ENCODE measurements at places on chromosomes 1 and 21.
A peak's percentile ranks its signal among the peaks of the same experiment; 100 is the strongest.

DNA sequence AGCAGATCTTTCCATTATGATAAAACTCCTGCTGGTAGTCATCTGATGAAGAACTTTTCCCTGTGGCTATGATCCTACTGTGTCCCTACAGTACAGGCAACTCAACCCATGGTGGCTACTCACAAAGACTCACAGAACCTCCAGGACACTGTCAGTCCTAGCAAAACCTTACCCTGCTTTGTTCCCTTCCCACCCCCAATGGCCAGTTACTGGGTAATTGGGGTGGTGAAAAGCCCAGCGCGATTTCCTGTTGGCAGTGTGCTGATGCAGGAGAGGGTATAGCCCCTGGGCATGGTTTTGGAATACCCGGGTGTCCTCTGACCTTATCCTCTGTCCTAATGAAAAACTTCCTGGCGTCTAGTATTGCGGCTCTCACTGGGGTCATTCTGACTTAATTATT, 533 bp upstream of the RGL1 start:
- DNase-seq = no peak

DNA sequence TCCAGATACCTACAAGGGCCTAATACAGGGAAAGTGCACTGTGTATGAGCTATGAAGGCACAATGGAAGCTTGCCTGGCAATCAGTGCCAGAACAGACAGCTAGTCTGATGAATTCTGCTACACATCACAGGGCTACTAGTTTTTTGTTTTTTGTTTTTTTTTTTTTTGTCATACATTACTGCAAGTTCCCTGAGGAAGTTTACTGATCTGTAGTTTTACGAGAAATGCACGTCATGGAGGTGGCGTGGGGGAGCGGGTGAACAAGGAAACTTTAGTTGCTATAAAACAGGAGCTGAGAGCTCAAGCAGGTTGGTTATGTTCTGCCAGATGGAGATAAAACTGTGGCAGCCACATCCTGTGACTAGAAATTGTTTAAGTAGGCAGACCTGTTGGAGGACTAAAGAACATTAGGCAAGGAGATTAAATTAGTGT, 17.7 kb downstream of the PTPRC start:
- peak; percentile 61 for DNase-seq

DNA sequence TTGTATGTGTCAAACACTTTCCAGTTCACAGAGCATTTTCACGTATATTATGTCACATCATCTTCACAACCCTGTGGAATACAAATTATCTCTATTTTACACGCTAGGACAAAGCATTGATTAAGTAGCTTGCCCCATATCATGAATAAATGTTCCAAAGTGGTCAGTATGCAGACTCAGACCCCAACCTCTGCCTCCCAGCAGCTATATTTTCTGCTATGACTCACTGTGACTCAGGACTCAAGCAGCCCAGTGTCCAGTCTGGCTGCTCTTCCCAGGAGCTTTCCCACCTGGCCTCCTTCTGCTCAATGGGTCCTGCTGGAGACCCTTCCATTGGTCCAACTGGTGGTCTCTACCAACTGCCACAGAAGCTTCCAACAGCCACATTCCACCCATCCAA, 56.0 kb upstream of the RAP1A start:
- no peak for DNase-seq

DNA sequence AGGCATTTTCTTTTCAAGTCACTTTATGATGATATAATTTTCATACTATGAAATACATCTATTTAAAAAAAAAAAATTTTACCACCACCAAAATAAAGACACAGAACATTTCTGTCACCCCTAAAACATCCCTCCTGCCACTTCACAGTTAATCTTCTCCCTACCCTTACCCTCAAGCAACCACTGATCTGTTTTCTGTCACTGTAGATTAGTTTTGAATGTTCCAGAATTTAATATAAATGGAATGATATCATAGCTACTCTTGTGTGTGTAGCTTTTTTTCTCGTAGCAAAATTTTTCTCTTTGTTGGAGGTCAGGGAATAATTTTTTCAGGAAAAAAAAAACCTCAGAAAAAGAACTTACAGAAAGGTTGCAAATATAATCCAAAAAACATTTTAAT, 152.7 kb downstream of the RHOU start:
- no peak for DNase-seq

DNA sequence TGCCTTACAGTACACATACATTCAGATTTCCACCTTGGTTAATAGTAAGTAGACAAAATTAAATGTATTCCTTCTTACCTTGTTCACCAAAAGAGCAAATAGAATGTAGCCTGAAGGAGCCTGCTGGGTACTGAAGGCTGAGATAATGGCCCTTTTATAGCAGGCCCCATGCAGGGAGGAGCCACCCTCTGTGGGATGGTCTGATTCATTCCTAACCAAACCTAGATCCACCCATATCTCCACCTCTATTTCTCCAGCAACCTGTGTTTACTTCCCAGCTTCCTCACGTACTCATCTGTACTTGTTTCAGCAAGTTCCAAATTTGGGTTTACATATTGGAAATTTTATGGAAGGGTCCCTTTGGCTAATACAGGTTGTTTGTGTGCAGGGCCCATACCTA, at the start of gene FLG:
Gene FLG (minus strand): TSS at position 129 of the 400 bp plus-strand sequence. CDS start 9,783 bp downstream, outside the sequence.
- no peak for DNase-seq

- DNase-seq = peak; percentile 36
Measured at GRCh38 chr1:40612345-40612831, 53.1 kb downstream of the RIMS3 start.

- no peak for DNase-seq
Measured at GRCh38 chr1:154993572-154994268, at the start of gene LENEP. Gene LENEP, plus strand, starts transcription at chr1:154993586. Its CDS starts 22 bp downstream, at chr1:154993608.

DNA sequence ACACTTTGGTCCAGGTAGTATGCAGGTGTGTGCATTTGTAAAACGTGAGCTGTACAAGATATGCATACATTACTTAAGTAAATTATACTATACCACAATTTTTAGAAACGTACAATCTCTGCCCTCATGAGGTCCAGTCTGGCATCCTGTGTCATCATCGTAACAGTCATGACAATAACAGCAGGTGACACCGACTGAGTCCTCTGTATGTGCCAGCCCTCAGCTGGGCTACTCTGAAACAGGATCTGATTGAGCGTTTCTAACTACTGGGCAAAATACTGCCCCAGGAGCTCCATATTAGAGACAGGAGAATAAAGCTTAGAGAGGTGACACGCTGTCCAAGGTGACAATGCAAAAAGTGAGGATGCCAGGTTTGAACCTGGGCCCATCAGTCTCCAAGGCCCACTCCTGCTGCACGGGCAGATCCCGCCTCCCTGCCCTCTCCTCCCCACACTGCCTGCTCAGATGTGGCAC, 47.2 kb upstream of the ECE1 start:
- no peak for DNase-seq

GRCh38 chr1:84582802-84583587, 8.8 kb upstream of the CTBS start:
- DNase-seq = no peak

GRCh38 chr21:41839387-41840000, 39.6 kb downstream of the PRDM15 start:
- DNase-seq = no peak

DNA sequence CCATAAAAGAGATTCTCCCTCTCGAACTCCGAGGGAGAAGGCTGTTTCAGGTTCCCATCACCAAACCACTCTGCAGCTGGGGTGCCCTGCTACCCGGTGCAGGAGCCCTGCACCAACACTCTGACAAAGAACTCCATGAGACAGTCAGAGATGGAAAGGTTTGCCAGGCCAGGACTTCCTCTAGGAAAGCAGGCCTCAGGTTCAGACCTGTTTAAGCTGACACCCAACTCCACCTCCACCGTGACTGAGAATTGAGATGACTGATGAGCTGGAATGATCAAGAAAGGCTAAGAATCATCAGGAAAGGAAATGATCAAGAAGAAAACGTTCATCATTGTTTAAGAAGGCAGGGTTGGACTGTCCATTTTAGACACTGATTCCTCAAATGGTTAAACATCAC, 46.2 kb upstream of the KCNE1 start:
- no peak for DNase-seq

DNA sequence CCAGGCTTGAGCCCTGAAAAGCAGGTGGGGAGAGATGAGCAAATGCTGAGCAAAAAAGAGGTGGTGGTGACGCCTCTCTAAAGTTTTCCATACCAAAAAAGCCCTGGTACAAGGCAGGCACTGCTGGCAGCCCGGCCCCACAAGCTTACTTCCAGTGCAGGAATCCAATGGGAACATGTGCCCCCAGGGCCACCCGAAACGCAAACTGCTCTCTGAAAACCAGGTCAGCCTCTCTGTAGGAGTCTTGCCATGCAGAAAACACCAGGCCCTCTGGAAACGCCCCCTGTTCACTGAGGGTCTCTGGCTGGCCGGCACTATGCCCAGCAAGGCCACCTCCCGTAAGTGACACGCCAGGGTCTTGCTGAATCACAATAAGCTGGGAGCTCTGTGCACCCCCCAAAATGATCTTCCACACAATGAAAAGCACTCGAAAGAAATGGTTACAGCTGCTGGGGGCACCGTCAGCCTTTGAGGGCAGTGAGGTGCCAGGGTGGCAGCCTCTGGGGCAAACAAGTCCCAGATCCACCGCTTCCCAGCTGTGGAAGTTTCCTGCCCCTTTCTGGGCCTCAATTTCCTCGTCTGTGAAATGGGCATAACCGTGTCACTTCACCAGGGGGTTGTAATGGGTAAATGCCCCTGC, 170.5 kb downstream of the TOMM20 start:
- no peak for DNase-seq

- peak; percentile 33 for DNase-seq
Measured at GRCh38 chr1:212012034-212012740, 23.2 kb downstream of the INTS7 start.

- DNase-seq = no peak
Measured at GRCh38 chr1:189336115-189337100, 1141.3 kb downstream of the BRINP3 start.

GRCh38 chr21:37848721-37849490, 67.4 kb downstream of the KCNJ6 start:
- no peak for DNase-seq

- DNase-seq = no peak
Measured at GRCh38 chr1:65209005-65209885, 61.2 kb downstream of the AK4 start.

DNA sequence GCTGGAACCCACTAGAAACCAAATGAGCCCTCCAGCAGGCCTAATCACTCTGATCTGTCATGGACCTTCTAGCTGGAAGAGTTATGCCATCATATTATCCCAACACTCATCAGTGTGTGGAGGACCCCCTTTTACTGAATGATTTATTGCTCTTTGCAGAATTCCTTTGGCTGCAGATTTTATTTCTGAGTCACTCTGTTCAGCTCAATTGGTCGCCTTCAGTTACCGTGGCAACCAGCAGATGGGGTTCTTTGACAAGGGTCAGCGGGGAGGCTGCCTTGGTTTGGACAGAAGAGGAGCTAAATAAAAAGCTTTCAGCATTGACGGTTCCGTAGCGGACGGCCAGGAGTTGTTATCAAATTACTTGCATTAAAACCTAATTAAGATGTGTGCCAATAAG, 220.1 kb downstream of the SDCCAG8 start:
- DNase-seq = no peak

DNA sequence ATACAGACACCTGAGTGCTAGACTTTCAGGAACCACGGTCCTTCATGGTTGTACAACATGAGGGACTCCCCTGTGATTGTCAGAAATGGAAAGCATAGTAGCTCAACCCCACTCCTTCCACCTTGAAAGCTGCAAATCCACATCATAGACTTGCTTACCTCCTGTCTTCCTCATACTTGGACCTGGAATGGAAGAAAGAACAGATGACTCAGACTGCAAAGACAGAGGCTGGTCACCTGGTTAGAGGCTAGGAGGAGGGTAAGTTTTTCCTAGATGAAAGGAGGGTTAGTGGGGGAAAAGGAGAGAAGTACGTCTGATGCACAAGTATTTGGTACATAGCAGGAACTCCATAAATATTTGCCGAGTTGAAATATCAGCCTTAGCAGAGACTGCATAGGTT, 37.2 kb downstream of the LRRC71 start:
- DNase-seq = no peak

DNA sequence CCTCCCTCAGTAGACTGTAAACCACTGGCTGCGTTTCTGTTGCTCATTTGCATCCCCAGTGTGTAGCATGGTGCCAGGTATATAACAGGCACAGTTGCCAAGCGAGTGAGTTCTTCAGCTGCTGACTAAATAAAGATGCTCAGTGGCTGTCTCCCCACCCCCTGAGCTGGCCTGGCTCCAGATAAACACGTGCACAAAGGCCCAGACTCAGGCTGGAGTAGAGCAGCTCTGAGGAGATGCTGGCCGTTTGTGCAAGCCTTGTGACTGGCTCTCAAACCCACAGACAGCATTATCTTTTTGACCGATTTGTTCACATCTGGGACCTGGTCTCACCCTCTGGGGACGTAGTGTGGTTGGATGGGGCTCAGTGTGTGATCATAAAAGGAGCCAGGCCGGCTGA, 7.1 kb downstream of the CHRNB2 start:
- DNase-seq = no peak

DNA sequence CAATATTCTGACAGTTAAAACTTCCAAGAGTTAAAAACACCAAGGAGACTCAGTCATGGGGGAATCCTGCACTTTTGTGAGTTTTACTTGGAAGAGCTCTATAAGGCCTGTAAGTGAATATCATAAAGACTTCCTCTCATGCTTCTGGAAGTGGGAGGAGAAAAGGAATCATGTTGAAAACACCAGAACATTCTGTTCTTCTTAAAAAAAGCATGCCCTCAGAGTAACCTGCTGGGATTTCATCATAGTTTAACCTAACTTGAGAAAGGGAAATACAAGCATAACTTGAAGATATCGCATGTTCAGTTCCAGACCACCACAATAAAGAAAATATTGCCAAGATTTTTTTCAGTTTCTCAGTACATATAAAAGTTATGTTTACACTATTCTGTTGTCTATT, 51.9 kb downstream of the COL11A1 start:
- no peak for DNase-seq

GRCh38 chr1:202085682-202086373, 36.9 kb upstream of the GPR37L1 start:
- DNase-seq = no peak

DNA sequence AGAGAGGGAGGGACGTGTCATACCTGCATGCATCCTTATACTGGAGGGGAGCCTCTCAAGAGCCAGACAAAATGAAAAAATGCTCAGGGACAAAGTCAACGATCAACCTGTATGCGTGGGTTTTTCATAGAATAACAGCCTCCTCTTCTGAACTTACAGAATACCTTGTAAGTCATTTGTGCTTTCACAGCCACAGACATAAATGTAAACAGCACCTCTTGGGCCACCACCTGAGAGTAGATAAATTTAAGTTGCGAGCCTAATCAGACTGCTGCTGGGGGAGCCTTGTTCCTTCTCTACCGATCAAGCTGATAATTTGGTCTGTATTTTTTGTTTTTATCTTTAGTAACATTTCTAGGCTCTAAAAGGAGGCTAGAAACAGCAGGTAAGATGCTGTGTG, 223.1 kb downstream of the KIF26B start:
- no peak for DNase-seq

- no peak for DNase-seq
Measured at GRCh38 chr21:41009398-41010100, 158.4 kb upstream of the BACE2 start.

All from stimulated activated CD8-positive, alpha-beta memory T cell treated with anti-CD3 and anti-CD28 coated beads, Interleukin-15, amount 100 ng/mL, for 48 hours (primary cell).